ENCODE measurements at places on chromosomes 7 and 10.

GRCh38 chr10:122112625-122113160 is 123.7 kb downstream of the TACC2 start:
- peak; percentile 74 for DNase-seq

DNA sequence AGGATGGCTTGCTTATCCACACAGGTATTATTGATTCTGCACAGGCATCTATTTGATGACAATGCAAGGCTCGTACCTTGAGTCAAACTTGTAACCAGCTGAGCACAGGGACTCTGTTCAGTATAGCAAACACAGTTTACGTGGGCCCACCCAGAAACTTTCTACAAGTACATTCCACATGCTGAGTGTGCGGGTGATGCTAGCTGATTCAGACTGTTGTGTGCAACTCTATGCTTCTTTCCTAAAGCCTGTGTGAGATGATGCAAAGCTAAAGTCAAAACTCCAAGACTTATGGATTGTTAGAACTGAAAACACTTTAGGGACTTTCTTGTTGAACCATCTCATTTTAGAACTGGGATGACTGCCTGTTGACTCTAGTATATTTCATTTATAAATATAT is 21.5 kb upstream of the CALD1 start:
- no peak for DNase-seq

DNA sequence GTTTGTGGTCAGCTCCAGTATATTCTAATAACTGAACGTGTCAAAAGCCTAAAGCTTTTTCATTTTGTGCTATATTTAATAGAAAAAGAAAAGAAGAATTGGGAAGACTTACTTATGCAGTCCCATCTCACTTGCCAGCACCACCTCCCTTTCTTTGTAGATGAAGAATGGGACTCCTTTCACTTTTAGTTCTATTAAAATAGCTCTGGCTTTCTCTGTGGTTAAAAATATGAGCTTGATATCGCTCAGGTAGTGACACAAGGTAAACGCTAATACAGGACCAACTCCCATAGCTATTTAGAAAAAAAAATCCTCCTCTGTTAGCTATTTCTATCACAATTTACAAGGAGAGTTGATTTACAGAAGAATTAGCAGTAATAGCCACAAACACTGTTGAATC is 176.8 kb downstream of the PDE1C start:
- no peak for DNase-seq

DNA sequence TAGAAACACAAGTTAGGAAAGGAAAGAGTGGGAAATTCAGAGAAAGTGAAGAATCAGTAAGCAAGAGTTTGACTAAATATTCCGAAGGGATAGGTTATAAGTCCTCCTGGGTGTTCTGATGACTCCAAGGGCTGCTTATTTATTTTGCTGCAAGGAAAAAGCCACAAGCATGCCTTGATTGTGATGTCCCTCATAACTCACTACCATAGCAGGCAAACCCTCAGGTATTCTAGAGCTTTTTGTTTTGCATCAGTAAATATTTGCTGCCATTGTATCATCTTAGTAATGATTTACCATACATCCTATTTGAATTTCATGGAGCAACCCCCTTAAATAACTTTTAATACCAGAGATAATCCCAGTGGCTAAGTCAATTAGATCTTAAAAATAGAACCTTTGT is 688.1 kb downstream of the SUGCT start:
- no peak for DNase-seq

- no peak for DNase-seq
These were observed 291.5 kb upstream of the ZNF32 start for GRCh38 chr10:43939939-43940820.

DNA sequence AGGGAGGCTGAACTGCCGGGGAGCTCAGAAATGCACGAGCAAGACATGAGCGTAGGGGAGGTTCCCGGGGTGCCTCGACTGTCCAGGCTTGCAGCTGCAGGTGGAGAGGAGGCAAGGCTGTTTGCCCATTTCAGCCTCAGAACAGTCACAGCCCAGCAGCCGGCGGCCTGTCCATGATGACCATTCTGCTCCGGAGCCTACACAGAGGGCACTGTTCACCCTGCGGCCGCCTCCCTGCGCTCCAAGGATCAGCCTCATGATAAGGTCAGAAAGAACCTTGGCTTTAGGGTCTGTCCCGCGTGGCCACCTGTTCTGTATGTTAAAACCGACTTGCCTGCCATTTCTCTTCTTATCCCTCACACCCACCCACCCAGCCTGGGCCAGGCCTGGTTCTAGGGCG is 21.9 kb upstream of the CFAP46 start:
- DNase-seq, result no peak

DNA sequence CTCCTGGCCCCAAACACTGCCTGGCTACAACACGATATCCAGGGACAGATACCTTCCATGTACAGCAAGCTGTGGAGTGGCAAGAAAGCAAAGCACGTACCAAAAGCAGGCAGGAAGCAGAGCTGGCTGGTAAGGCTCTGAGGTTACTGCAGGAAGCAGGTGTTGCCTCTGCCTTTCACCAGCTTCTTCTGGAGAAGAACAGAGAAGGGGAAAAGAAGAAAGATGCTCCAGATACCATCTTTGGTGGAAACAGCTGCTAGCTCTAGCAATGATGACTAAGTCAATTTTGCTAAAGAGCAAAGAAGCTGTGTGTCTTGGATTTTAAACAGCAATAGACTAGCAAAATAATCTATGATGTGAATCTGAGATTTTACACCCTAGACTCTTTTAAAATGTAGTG is 34.9 kb upstream of the PRSS1 start:
- DNase-seq, result no peak

- no peak for DNase-seq
These were observed 3.9 kb downstream of the MTERF1 start for GRCh38 chr7:91876391-91877133.

DNA sequence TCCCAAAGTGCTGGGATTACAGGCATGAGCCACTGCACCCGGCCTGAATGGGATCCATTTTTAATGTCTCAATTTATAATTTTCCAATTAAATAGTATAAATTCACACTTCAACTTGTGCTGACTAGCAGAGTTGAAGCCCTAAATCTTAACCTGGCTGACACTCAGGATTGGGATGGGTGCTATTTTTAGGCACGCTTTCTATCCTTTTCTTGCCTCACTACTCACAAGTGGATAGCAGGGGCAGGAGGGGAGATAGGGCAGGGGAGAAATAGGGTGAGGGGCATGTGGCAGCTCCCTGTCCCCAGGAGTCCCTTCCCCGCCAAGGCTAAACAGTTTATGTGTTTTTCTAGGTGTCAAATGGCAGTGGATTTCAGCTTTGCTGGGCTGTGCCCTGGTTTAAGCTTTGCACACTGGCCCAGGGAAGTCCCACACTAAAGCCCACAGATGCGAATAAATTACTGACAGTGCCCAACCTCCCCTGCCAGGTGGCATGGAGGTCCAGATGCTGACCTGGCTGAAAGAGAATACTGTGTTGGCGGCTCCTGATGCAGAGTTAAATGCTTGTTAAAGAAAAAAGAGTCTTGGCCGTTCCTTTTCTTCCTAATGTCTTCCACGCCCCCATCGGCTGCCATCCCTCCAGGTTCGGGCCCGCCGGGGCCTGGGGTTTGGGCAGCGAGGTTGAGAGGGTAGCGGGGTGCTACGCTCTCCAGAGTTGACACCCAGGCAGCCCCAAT is 36.2 kb upstream of the EFCAB10 start:
- DNase-seq, result no peak

- DNase-seq, result no peak
These were observed 466.9 kb downstream of the KIF20B start for GRCh38 chr10:90168244-90168643.

- no peak for DNase-seq
These were observed 40.9 kb downstream of the PDSS1 start for GRCh38 chr10:26738301-26738911.

DNA sequence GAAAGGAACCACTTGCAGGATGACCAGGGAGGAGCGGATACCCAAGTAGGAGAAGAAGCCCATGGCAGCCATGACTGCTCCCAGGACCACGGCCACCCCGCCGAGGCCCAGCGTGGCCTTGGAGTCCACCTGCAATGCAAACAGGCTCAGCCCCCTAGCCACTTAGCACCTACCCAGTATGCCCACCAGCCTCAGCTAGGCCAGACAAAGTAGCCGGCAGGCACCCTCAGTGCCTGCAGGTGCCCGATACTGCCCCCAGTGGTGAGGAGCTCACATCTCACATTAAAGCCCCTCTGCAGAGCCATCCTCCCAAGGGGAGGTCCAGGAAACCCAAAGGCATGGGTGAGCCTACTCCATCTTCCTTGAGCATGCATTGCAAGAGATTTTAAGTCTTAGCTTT is 6.6 kb downstream of the NPC1L1 start:
- peak; percentile 85 for DNase-seq
